ENCODE measurements at places on chromosomes 1 and 21.
A peak's percentile ranks its signal among the peaks of the same experiment; 100 is the strongest.

DNA sequence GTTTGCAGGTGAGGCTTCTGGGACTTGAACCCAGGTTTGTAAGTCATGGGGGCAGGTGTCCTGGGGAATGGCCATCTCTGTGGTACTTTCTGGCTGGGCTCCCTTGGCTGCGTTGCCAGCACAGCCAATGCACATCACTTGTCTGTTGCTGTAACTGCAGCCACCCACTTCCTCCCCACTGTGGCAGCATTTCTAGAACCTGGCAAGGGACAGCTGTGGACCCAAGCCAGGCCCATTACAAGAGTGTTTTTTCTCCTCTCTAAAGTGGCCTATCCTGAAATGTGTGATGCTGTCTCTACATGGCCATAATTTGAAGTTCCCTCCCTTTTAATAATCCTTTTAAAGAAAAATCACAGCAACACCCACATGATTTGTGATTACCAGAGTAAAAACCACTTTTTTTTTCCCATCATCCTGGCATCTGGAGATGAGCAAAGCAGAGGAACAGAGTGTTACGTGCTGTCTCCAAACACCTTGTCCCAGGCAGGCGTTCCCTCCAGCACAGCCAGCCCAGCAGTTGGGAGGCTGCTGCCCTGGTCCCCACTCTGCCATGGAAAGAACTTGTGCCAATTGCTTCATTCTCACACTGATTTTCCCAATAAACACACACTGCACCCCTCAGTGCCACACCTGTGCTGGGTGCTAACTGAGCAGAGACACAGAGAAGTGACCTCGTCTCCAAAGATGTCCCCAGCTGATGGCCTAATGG is 360.6 kb upstream of the USP24 start:
- peak; percentile 47 for DNase-seq

GRCh38 chr1:162285149-162285561 is 91.5 kb downstream of the SPATA46 start:
- DNase-seq: peak; percentile 5

DNA sequence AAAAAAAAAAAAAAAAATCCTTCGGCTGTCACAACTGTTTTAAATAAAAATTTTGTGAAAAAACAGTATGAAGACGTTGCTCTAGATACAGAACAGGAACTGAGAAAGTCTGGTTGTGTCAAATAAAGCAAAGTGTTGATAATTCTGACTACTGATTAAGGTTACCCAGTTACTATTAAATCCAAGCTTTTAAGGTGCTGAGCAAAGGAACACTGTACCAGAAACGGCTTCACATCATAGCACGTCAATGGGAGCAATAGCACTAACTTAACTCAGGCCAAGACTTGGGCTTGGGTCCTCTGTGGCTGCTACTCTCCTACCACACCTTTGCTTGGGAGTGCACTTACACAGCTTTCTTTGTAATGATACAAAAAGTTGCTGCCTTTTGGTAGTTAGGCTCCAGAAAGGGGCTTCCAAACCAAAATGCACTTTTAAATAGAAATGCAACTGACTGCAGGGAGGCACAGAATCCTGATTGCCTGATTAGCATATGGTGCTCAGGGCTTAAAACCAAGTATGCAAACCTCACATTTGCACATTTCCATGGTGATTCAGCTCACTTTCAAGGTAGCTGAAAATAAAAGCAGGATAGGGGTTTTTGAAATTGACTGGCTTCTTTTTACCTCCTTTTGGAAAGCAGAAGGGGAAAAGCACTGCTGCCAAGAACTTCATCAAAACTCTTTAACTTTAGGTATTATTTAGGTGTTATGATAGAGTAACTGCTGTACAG is 6.3 kb downstream of the MCL1 start:
- no peak for DNase-seq

- no peak for DNase-seq
Measured at GRCh38 chr1:173212952-173213491, 5.9 kb upstream of the TNFSF4 start.

GRCh38 chr1:207501071-207501470 is 5.1 kb downstream of the CR1 start:
- no peak for DNase-seq

Measured in muscle of leg (tissue), 16 donors.